SK-MEL-5 (cell line): ENCODE measurements at places on chromosomes 6 and 20. TPM values are rescaled to one million over a fixed set of nuclear protein-coding genes. Genes with fewer than 3 reads are reported as not detected.

The UBE2V1 gene
- total RNA-seq, result 53.1 and 66.6 TPM in 2 replicates

The AIF1 gene
- total RNA-seq, result not detected in 2 replicates

The PLN gene
- not detected in 2 replicates for total RNA-seq

The BTN1A1 gene
- not detected in 2 replicates for total RNA-seq

The TMC2 gene
- total RNA-seq, result not detected in 2 replicates

The MAD2L1BP gene
- total RNA-seq, result 161 and 166 TPM in 2 replicates

The RNF182 gene
- total RNA-seq, result 21.2 and 26.6 TPM in 2 replicates

The PTGIS gene
- total RNA-seq, result 0.16 TPM in 1 of 2 replicates, not detected in the other

The ARHGAP40 gene
- total RNA-seq, result 0.08 TPM in 1 of 2 replicates, not detected in the other

The NNAT gene
- not detected in 2 replicates for total RNA-seq

The ME1 gene
- 8.0 and 9.4 TPM in 2 replicates for total RNA-seq

The TNNC2 gene
- total RNA-seq, result 0.37 TPM in 1 of 2 replicates, not detected in the other

The TRIM40 gene
- not detected in 2 replicates for total RNA-seq

The ULBP1 gene
- total RNA-seq, result not detected in 2 replicates

The TTBK1 gene
- not detected in 2 replicates for total RNA-seq
